T-cell (primary cell): ENCODE measurements at places on chromosomes 6 and 20.

DNA sequence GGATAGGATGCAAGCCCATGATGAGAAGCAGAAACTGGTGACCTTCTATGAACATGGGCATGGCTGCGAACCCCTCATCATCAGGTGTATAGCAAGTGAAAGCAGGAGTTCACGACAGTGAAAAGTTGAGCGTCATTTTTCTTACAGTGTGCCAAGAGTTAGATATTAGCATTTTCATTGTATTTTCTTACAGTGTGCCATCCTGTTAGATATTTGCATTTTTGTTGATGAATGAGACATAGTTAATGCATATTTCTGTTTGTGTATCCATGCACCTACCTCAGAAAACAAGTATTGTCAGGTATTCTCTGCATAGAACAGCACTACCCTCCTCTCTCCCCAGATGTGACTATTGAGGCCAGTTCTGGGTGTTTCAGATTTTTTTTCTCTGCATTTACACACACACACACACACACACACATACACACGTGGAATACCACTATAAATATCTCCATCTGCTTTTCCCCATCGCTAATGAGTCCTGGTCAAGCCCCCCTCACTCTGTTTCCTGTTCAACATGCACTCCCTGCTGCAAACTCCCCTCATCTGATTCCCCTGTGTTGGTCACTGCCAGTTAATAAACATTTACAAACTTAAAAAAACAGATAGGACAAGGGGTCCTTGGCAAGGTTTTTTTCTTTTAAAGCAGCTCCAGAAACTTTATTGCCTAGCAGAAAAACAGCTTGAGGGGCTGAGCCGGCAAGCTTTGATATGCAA, 41.7 kb downstream of the PLN start:
- no peak for DNase-seq

GRCh38 chr20:62805711-62806382, 1.2 kb downstream of the OGFR start:
- no peak for DNase-seq

DNA sequence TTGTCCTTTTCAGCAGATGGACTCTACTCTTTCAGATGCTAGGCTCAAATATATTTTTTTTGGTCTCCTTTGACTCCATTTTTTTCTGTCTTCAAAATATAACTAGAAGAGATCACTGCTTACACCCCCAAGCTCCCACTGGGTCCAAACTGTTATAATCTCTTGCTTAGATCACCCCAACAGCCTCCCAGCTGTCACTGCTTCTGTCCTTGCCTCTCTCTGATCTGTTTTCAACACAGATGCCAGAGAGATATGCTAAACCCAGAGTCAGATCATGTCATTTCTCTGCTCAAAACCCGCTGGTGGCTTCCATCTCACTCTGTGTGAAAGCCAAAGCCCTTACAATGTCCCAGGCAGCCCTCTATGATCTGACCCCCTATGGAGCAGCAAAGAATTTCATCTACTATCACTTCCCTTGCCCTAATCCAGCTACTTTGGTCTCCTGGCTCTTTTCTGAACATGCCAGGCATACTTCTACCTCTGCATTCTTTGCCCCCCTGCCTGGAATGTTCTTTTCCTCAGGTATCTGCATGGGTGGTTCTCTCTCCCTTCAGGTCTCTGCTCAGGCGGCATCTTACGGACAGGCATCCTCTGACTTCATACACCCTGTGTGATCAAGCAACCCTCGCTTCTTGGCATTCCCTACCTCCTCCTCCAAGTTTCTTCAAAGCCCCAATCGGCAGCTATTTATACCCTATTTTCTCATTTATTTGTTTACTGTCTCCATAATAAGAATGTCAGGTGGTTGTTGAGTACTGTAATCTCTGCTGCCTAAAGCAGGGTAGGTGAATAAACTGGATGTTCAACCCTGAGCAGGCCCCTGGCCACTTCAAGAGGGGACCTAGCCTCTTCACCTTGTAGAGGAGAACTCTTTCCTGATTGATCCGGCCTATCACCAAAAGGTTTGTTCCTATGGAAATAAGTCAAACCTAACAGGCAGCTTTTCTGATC, 43.6 kb upstream of the SLC4A11 start:
- no peak for DNase-seq

GRCh38 chr6:12969966-12970365, 253.4 kb downstream of the PHACTR1 start:
- no peak for DNase-seq

- DNase-seq = no peak
Measured at GRCh38 chr6:139423037-139423703, 48.7 kb upstream of the CITED2 start.

DNA sequence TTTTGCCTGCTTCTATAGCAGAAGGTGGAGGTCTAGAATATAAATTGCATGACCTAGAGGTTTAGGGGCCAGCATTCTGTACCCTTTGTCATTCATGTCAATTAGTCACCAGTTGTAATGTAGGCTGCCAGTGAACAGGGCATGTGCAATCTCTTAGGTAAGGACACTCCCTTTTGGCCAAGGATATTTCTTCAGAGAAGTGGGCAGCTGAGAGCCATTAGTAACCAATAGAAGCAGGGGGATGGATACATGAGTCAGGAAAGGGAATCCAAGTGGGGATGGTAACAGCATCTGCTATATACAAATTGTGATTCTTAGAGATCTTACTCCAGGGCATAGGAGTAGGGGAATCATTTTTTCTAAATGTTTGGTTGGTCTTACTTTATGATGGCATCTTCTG, 494.2 kb upstream of the JAG1 start:
- no peak for DNase-seq

GRCh38 chr6:38180586-38180985, 361.1 kb downstream of the ZFAND3 start:
- DNase-seq = no peak

DNA sequence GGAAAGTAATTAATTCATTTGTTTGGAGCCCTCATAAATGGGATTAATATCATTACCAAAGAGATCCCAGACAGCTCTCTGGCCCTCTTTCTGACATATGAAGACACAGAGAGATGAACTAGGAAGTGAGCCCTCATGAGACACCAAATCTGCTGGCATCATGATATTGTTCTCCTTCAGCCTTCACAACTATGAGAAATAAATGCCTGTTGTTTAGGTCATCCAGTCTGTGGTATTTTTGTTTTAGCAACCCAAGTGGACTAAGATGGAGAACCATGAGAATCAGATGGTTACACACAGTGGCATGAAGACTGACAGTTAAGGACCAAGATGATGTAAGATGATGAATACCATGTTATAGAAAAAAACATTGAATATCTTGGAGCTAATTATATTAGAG, 16.9 kb upstream of the HBS1L start:
- no peak for DNase-seq

DNA sequence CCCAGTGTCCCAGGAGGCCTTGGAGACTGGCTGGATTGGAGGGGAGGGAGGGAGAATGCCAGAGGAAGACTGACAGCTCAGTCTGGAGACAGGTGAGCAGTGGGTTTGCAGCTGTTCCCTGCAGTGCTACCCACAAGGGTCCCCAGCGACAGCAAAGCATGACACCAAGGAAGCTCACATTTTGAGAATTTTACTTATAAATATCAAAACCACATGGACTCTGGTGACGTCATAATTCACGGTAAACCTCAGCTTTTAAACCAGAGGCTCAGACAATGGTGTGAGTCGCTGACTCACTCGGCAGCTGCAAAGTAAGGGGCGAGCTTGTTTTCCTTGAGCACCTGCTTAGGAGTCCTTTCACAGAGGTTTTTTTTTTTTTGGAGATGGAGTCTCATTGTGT, 65.2 kb downstream of the THBS2 start:
- no peak for DNase-seq

DNA sequence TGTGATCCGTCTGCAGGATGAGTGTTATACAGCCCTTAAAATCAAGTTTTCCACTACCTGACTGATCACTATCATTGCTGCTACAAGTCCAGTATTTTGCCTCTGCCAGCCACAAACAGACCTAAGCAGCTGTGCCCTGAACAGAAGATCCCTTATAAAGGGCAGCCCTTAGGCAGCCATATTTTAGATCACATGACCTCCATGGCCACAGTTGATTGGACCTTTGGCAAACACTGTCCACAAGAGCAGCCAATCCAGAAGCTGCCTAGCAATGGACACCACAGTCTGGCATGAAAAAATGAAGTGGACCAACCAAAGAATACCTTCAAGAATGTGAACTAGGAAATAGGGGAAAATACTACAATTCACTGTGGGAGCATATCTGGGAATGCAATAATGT, 50.8 kb downstream of the MC3R start:
- DNase-seq = no peak

DNA sequence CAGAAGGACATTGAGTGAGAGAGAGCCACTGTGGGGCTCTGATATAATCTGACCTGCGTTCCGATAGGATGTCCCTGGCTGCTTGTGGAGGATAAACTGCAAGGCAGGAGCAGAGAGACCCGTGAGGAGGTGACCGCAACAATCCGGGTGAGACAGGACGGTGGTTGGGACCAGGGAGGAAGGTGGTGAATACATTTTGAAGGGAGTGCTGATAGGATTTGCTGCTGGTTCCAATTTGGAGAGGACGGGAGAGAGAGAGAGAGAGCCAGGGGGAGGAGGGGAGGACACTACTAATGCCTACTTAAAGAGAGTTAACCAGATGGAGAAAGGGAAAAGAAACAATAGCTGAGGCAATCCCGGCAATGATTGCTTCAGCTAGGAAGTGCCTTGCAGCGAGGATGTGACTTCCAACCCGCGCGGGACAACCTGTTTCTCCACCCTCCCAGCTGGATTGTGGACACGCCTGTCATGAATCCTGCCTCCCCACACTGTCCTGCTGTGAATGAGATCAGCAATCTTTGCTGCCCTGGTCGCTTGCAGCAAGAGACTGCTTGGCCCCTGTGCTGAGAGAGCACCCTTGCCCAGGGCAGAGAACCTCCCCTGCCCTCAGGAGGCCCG, 199.0 kb upstream of the KCNG1 start:
- no peak for DNase-seq

DNA sequence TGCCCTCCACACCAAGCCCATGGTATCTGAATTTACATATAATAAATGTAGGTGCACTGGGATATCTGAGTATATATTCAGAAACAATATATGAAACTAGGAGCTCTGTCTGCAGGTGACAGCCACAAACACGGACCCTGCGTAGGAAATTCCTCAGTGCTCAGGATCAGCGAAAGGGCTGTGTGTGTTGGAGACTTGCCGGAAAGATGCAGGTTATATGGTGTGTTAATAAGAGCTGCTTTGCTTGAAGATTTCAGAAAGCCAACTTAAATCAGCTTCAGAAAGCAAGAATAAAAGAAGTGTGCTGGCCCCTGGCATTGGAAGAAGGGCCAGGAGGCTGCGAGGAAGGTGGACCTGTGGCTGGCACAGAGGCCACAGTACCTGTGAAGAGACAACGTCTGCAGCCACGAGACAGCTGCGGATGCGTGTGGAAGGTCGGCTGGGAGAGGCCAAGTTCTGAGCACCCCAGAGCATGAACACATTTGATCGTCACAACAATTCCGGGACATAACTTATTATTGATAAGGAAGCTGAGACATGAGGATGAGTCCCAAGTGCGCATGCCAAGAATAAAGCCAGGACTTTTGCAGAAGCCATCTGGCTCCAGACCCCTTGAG, 183.2 kb downstream of the DLL1 start:
- DNase-seq = no peak

DNA sequence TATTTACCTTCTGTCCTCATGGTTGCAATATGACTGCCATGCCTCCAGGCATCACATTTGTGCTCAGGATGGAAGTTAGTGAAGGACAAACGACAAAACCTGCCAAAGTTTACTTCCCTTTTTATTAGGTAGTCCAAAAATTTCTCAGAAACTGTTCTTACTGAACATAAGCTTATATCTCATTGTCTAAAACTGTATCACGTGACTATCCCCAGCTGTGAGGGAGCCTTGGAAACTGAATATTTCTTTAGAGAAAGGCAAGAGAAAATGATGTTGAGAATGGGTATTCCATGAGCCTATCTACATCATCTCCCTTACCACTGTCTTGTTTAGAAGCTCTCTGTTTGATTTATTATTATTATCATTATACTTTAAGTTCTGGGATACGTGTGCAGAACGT, 303.6 kb upstream of the PRND start:
- DNase-seq = no peak

DNA sequence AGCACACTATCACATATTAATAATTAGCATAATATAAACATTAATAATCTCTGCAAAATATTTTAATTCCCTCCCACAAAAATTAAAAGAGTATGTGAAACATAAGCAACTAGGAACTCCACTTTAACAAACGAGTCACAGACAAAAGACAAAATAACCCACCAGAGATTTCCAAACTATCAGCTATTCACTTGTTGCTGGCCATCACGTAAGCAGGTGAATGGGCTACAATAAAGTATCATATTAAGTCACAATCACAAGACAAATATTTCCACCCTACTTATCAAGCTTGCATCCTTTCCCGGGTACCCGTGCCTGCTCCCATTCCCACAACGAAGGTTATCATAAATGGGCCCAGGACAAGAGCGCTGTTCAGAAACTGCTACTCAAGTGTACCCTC, 2.5 kb downstream of the HDAC2 start:
- DNase-seq = no peak

DNA sequence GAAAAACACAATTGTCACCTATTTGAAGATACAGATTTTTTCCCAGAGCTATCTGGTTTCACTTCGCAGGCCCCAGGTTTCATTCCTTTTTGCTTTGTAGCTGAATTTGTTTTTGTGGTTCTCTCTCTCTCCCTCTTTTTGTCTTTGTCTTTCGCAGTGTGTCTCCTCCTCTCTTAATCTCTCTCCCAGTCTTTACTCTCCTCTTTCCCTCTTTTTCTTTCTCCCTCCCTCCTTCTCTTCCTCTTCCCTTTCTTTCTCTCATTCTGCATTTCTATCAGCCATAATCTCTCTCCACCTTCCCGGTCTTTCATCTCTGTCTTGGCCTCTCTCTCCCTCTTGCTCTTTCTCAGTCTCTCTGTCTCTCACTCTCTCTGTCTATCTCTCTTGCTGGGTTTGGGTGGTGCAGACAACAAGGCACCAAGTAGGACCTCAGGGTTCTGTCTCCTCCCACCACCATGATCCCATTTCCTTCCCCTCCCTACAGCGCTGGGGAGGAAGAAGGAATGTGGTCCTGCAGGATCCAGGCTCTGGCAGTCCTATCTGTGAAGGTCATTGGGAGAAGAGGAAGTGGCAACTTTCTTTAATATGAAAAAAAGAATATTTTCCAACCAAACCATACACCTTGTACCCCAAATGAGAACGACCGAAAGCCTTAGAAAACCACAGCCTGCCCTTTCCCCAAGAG, 63.2 kb downstream of the BANF2 start:
- no peak for DNase-seq

DNA sequence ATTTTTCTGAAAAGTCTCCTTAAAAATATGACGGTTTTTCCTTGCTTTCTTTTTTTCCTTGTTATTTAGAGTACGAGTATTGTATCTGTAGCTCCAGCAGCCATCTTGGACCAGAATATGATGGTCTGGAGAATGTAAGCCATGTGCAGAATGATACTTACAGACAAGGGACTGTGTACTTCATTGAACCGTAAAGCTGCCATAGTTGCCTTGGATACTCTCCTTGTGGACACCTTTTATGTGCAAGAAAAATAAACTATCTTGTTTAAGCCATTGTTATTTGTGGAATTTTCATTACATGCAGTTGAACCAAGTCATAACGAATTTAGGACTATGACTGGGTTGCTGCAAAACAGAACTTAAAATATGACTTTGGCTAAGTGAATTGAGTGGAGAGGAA, 485.8 kb upstream of the CITED2 start:
- DNase-seq = no peak
